Kidney (tissue), 22 donors: ENCODE measurements at places on chromosomes 7 and 10.

DNA sequence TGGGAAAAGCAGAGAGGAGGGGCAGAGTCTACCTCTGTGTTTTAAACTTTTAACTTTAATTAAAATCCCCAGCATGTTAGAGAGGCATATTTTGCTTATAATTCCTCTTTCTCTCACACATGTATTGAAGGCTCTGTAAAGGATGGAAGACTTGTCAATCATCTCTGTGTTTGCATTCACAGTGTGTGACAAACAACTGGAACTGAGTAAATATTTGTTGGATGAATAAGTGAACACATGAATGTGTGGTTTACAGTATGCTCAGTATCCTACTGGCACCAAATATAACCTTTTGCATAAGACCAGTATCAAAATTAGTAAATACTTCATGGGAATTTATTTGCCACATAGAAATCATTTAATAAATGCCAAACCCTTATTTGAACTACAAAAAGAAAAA, 829.0 kb downstream of the GRID1 start:
- DNase-seq: no peak
- no peaks in the 10 kb centered on the region for H3K36me3 ChIP-seq
- no peak overlapping the region for H3K27ac ChIP-seq
- no peak overlapping the region for H3K4me3 ChIP-seq
- H3K4me1 ChIP-seq: no peaks in the 10 kb centered on the region

- H3K36me3 ChIP-seq: no peaks in the 10 kb centered on the region
- no peak overlapping the region for H3K27ac ChIP-seq
- no peak for DNase-seq
- no peaks in the 10 kb centered on the region for H3K4me1 ChIP-seq
Observed at GRCh38 chr10:92091965-92092364, 168.4 kb downstream of the BTAF1 start.

DNA sequence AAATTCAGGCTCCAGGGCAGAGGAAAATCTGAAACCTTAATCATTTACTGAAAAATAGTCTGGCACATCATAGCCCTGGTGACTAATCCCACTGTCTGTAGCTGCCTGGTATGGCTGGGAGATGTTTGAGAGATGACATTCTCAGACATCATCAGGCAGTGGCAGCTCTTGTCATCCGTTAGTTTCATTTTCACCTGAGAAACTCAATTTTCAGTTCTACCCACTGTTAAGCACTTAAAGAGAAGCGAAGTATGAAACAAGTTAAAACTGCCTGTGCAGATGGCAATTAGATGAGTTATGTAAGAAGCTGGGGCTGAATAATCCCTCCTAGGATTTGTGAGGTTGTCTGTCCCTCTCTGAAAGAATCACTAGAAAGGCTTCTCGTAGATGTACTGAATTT, 150.2 kb downstream of the NSUN6 start:
- H3K27ac ChIP-seq: no peak overlapping the region
- DNase-seq: no peak
- no peak overlapping the region for H3K4me3 ChIP-seq
- H3K36me3 ChIP-seq: no peaks in the 10 kb centered on the region
- H3K4me1 ChIP-seq: no peaks in the 10 kb centered on the region
- H3K27me3 ChIP-seq: no peaks in the 10 kb centered on the region

GRCh38 chr7:105278973-105279687, 109.6 kb downstream of the SRPK2 start:
- H3K4me1 ChIP-seq: no peaks in the 10 kb centered on the region
- no peak overlapping the region for H3K4me3 ChIP-seq
- H3K27me3 ChIP-seq: no peaks in the 10 kb centered on the region
- no peak for DNase-seq
- no peaks in the 10 kb centered on the region for H3K36me3 ChIP-seq
- H3K27ac ChIP-seq: no peak overlapping the region

DNA sequence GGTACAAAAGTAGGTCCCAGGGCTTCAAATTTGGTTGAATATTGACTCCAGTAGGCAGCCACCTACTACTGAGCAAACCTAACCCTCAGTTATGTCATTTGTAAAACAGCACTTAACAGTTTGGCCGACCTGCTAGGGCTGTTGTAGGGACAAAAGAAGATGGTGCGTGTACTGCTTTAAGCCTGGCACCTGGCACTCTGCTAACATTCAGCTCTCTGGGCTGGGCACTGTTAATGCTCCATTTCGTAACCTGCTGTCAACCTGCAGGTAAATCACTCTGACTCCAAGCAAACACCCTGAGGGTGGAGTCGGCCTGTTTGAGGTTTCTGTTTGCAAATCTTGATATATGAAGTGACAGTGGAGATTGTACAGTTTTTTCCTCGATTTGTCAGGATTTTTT, 7.2 kb downstream of the ZKSCAN1 start:
- H3K4me1 ChIP-seq: no peaks in the 10 kb centered on the region
- H3K4me3 ChIP-seq: no peak overlapping the region
- H3K27me3 ChIP-seq: no peaks in the 10 kb centered on the region
- H3K36me3 ChIP-seq: peaks cover 31% of the 10 kb centered on the region
